ENCODE measurements at places on chromosomes 7 and 10. TPM values are rescaled to one million over a fixed set of nuclear protein-coding genes. Genes with fewer than 3 reads are reported as not detected.

The PTPRN2 gene
- 0.92 TPM for total RNA-seq

DNA sequence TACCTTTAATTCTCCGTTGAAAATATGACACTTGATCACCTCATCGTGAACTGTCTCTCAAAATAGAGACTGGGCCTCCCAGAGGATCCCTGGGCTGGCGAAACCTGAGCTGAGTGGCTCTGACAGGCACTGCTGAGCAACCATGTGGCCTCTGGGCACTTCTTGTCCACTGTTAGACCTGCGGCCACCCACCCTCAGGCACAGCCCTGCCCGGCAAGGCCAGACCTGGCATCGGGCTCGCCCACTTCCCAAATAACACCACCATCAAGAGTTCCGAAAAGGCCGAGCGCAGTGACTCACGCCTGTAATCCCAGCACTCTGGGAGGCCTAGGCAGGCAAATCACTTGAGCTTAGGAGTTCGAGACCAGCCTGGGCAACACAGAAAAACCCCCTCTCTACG, 82.5 kb downstream of the COBL start:
- DNase-seq = no peak

- DNase-seq = no peak
These were observed 302.6 kb upstream of the SEMA3D start for GRCh38 chr7:85489498-85489897.

DNA sequence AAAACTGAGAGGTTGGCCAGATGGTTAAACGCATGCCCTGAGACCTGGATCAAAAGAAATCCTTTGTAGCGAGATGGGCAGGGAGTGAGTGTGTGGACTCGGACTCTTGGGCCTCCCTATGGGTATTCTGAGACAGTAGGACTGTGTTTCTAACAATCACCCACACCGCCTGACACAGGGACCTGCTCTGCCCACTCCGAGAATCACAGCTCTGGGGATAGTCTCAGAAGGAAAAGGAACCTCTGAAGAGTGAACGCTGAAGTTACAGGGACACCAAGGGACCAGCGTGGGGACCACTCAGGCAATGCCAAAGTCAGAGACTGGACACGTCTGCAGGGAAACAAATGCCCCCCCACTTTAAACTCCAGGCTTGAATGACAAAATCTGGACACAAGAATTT, 242.1 kb upstream of the TCERG1L start:
- DNase-seq = no peak

The MMD2 gene
- not detected for total RNA-seq

GRCh38 chr10:71383972-71384687, 12.6 kb upstream of the CDH23 start:
- peak; percentile 90 for DNase-seq

The FMC1 gene
- 29.4 TPM for total RNA-seq

DNA sequence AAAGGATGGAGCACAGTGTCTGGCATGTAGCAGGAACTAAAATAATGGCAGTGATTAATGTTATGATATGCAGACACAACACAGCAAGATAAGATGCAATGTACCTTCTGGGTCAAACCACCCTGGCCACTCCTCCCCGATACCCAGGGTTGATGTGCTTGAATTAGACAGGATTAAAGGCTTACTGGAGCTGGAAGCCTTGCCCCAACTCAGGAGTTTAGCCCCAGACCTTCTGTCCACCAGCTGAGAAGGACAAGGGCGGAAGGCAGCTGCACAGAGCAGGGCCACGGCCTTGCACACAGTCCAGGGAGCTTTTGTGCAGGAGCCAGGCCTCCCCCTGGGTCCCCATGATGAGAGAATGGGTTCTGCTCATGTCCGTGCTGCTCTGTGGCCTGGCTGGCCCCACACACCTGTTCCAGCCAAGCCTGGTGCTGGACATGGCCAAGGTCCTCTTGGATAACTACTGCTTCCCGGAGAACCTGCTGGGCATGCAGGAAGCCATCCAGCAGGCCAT, at the start of gene RBP3:
RBP3 (plus strand) TSS at position 226 of the 514 bp plus-strand sequence; CDS start at position 348, 122 bp downstream.
- peak; percentile 20 for DNase-seq

DNA sequence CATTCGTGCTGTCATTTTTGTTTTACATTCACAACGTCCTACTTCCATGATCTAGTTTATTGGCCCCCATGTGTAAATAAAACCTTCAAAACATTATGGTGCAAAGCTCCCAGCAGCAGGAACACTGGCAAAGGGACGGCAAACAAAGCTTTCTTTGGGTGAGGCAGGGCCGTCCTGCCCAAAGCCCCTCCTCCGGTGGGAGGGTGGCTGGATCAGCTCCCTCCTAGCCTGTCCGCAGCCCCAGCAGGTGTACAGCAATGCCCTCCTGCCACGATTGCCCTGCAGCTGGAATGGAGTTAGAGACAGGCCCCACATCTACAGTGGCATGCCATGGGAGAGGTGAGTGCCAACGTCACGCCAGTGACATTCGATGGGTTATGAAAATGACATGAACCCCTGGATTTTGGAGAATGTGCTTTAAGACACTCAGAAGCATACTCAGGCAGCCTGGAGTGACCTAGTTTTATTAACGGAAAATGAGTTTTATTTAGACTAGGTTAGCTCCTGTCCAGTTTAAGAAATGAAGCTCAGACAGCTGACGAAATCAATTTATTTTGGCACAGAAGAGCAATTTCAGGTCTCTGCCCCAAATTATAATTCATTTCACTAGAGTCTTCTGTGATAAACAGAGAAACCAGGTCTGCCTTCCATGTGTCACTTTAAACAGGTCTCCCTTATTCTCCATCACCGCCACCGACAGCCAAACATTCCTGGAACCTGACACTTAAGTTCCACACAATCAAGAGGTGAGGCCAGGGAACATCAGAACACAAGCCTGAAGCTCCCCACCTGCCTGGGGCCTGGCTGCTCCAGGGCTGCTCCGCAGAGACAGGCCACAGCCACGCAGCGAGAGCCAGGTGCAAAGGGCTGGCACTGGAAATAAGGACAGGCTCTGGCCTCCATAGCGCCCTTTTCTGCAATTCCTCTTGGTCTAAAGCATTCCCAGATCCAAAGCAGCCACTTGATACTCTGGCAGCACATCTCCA, 50.1 kb downstream of the VOPP1 start:
- no peak for DNase-seq

GRCh38 chr7:81457852-81458522, 311.9 kb downstream of the HGF start:
- no peak for DNase-seq

GRCh38 chr10:1431229-1431628, 306.1 kb downstream of the ADARB2 start:
- no peak for DNase-seq

DNA sequence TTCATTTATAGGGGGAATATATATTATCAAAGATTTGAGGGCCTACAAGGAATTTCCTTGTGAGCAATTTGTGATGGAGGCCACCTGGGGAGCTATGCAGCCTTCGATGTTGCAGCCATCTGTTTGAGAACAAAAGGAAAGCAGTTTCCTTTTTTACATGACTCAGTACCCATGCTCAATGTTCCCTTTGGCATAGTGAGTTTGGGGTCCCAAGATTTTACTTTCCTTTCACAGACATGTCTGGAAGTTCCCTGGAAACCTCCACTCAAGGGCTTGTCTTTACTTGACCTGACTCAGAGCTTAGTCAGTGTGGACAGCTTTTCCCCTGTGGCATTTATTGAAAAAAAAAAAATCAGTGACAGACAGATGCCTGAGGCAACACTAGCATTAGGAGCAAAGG, 73.5 kb upstream of the VIPR2 start:
- no peak for DNase-seq

DNA sequence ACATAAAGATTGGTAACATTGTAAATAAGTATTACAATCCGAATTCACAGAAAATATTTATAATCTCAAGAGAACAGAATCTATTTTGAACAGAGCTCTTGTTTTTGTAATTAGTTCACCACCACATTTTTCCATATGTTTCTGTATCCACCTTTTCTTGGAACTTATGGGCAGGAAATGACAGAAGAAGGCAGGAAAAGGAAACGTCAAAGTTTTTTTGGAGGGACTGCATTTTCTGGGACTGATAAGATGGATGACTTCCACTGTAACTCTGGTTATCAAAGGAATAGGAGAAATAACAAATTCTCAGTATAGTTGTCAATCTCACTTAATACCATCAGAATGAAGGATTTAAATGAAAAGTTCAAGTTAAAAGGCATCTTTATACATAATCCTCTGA, 75.1 kb upstream of the SMNDC1 start:
- no peak for DNase-seq

- no peak for DNase-seq
These were observed 93.4 kb downstream of the AVL9 start for GRCh38 chr7:32588657-32589056.

DNA sequence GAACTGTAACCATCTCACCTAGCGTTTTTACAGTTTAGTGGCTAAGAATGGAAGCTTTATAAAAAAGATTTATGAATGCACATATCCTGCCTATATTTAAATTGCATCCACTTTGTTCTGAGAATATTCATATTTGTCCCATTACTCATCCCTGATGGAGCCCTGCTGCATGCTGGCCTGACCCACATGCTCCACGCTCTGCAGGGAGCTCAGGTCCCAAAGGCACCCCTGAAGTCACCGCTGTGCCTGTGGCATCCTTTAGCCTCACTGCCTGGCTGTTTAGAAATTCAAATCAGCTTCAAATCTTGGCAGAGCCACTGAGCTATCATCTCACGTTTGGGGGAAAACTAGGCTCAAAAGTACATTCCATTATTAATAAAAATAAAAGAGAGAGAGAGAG, 24.4 kb downstream of the C10orf90 start:
- no peak for DNase-seq

- no peak for DNase-seq
These were observed 315.8 kb downstream of the KCNMA1 start for GRCh38 chr10:77321838-77322237.

DNA sequence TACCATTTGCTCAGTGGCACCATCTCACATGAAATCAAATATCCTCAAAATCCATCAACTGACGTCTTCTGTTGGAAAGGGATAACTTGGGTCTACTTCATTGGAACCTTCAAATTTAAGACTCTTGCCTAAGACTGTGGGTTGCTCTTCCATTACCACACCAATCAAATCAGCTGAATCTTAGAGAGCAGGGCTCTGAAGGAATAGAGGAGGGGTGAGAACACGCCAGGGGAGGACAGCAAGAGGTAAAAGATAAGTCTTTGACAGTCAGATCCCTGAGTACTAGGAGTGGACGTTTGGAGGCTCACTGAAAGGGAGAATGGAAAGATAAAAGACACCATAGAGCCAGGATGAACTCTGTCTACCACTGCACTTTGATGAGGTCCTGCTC, 107.5 kb downstream of the CCDC71L start:
- DNase-seq = no peak

The H2BK1 gene
- total RNA-seq = not detected

The TMEM225B gene
- total RNA-seq = not detected

- no peak for DNase-seq
These were observed 26.8 kb upstream of the VAX1 start for GRCh38 chr10:117164592-117165537.

- DNase-seq = peak; percentile 92
These were observed 38.5 kb upstream of the MKRN1 start for GRCh38 chr7:140517546-140518369.

DNA sequence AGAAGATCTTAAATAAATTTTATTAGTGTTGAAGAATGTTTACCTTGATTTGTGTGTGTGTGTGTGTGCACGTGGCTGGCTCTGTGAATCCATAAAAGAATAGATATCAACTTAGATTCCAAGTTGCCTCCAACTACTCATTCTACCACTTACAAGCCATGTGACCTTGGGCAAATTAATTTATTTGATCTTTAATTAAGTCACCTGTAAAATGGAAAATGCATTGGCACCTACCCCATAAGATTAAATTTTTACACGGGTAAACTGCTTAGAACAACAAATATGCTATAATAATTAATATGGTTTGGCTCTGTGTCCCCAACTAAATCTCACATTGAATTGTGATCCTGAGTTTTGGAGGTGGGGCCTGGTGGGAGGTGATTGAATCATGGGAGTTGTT, 604.9 kb upstream of the NRG3 start:
- no peak for DNase-seq

DNA sequence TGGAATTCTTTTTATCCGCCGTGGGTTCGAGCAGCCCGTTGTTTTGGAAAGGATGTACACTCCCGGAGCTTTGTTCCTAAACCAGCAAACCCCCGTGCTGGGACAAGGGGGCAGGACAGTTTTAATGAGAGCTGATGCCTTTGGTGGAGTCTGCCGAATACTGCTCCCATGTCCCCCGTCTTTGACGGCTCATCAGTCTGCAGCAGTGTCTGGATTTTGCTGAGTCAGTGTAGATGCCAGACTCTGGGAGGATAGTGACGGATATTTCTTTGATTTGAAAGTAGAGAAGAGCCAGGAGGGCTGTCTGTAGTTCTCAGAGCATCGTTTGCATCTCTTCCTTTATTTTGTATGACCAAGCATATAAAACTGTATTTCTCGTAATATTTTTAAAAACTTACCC, 74.9 kb upstream of the BTBD16 start:
- DNase-seq = no peak

DNA sequence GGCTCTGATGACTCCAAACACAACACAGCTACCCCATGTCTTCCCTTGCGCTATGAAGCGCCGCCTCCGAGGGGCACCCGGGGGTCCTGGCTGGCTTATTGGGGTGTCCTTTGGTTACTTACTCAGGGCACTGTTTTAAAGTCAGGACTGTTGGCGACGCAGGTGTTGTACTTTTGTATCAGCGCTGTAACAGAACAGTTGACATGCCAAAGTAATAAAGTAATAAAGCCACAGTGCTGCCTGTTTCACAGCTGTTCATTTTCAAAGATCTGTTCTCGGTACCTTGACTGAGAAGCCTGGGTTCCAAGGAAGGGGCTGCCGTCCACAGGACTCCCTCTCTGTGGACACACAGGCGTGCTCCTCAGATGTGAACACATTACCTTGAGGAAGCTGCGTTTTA, 64.1 kb downstream of the WDR37 start:
- no peak for DNase-seq

The LMBR1 gene
- 40.3 TPM for total RNA-seq

DNA sequence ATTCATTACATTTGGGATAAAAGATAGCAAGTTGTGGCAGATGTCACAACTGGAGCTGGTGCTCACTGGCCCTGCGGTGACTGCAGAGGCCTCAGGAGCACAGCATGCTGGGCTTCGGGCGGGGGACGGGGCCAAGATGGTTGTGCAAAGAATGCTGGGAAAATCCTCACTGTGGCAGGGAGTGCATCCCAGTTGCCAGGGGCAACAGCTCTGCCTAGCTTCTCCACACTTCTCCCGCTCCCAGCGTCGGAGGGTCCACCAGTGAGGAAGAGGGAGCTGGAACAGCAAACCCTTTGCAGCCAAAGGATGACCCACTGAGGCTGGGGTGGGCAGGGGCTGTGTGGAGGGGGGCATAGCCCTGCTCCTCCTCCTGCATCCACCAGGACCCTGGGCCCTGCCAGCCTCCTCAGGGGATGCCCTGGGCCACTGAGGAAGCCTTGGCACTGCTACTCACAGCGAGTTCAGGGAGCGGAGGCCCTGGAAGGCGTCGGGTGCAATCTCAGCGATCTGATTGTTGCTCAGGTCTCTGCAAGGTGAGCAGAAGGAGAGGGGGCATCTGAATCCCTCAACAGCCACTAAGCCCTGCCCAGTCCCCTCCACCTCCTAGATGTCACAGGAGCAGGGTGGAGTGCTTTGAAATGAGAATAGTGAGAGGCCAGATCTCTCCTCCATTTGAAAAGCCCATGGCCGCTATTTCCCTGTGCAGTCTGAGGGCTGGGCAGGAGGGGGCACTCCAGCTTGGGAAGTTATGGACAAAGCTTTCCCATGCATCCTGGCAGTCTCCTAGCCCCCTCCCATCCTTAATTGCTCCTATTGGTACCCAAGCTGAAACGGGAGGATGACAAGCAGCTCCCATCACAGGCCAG, 126.5 kb downstream of the SLIT1 start:
- no peak for DNase-seq

The ANK3 gene
- total RNA-seq = 173 TPM
